ENCODE measurements at places on chromosomes 16 and 17. TPM values are rescaled to one million over a fixed set of nuclear protein-coding genes. Genes with fewer than 3 reads are reported as not detected.

DNA sequence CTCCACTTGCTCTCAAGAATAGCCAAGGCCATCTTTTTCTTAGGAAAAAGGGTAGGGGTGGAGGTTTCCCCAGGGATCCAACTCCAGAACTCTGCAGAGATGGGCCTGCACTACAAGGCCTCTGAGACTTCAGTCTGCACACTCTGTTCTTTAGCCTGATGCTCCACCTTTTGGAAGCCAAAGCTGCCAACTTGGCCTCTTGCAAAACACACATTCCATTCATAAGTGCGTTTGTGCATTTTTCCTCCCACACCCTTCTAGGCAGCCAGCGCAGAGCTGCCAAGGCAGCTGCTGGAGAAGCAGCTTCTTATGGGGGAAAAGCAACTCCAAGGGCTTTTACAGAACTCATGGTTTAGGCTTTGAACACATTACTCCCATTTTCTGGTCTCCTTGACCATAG, 45.3 kb downstream of the REXO5 start:
- peak; percentile 94 for DNase-seq
- H3K36me3 ChIP-seq, result peaks cover 5% of the 10 kb centered on the region
- H3K4me1 ChIP-seq, result peaks cover 19% of the 10 kb centered on the region
- no peak overlapping the region for H3K4me3 ChIP-seq
- no peaks in the 10 kb centered on the region for H3K27me3 ChIP-seq

DNA sequence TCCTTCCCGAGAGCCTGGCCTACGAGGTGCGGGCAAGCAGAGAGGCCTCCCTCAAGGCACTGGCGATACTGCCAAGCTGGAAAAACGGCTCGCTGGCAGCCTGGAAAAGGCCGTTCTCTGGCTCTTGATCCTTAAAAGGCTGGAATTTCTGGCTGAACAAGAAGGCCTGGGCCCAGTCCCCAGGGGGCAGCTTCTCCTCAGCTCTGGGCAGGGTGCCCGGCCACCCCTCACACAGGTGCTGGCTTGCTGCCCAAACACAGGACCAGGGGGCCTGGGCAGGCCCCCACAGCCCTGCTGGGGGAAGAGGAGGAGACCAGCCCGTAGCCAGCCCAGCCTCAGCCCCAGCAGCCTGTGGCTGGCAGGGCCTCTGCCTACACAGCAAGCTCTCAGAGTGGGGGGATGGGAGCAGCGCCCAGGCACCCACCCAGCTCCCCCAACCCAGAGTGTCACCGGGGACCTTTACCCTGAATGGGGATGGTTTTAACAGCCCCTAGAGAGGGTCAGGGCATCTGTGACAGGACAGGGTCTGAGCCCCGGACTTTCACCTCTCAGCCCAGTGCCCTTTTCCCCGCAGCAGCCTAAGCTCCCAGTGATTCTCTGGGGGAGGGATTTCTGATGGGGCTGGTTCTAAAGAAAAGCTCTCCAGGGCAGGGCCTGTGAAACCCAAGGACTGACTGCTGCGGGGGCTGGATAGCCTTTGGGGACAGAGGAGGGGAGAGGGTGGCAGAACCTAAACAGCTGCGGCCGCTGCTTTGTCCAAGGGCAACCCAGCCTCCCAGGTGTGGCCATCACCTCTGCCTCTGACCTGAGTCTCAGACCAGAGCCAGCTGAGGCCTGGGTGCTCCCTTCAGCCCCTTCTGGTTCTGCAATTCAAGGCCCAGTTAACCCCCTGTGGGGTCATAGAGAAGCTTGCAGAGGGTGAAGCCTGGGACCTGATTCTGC, 38.6 kb upstream of the TOB1 start:
- peaks cover 5% of the 10 kb centered on the region for H3K27me3 ChIP-seq
- H3K27ac ChIP-seq, result peak overlapping the region; percentile 29
- H3K36me3 ChIP-seq, result no peaks in the 10 kb centered on the region
- peaks cover 14% of the 10 kb centered on the region for H3K4me1 ChIP-seq
- H3K4me3 ChIP-seq, result no peak overlapping the region

DNA sequence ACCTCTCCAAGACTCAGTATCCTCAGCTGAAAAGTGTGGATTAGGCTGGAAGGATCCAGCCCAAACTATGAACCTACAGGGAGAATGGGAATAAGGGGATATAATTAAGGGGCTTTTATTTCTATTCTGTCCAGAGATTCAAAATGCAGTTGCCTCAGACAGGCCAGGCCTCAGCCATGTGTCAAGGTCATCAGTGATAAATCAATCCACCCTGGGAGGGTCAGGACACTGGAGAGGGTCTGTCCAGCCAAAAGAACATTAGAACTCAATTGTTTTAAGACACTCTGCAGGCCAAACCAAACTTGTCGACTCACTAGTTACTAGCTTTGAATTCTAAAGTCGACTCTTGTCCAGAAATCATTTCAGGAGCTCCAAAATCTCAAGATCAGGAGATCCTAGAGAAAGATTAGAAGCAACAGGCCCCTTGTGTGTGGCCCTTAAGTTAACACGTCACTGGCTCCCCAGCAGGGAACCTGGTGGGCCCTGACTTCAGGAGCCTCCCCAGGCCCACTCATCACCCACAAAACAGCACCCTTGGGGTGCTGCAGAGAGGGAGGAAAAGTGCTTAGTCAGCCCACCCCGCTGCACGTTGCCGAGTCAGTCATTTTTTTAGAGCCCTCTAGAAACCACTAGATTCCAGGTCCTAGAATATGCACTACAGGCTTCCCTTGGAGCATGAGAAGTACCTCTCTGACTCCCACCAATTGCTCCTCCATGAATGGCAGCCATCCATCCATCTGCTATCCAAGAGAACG, 156.8 kb downstream of the XYLT1 start:
- no peaks in the 10 kb centered on the region for H3K27me3 ChIP-seq
- no peak for DNase-seq
- H3K4me1 ChIP-seq, result peaks cover 7% of the 10 kb centered on the region
- no peak overlapping the region for H3K27ac ChIP-seq

- no peaks in the 10 kb centered on the region for H3K36me3 ChIP-seq
- DNase-seq, result no peak
- no peaks in the 10 kb centered on the region for H3K27me3 ChIP-seq
Observed at GRCh38 chr16:19780321-19780720, 62.2 kb downstream of the IQCK start.

The TBC1D3L gene
- 16.5 TPM for total RNA-seq

The BTBD17 gene
- not detected for total RNA-seq

- no peak overlapping the region for H3K4me3 ChIP-seq
- H3K27ac ChIP-seq, result no peak overlapping the region
- H3K36me3 ChIP-seq, result no peaks in the 10 kb centered on the region
- no peak for DNase-seq
Observed at GRCh38 chr16:72836985-72837384, 210.9 kb downstream of the ZFHX3 start.

DNA sequence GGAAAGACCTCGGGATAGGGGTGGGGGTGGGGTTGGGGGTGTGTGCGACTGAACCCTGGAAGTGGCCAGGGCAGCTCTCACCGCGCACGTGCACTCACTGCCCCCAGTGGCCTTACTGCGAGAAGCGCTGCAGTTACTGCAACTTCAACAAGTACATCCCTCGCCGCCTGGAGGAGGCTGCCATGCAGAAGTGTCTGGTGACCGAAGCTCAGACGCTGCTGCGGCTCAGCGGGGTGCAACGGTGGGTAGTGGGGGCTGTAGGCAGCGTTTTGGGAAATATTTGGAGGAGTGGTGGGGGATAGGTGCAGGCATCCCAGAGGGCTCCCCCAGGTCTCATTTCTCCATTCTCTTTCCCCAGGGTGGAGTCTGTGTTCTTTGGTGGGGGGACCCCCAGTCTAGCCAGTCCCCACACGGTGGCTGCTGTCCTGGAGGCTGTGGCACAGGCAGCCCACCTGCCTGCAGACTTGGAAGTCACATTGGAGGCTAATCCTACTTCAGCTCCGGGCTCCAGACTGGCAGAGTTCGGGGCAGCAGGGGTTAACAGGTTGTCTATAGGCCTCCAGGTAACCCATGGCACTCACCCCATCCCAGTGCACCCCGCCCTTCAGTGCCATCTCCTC, 972 bp downstream of the RSAD1 start:
- DNase-seq, result peak; percentile 57
- peaks cover 9% of the 10 kb centered on the region for H3K36me3 ChIP-seq
- H3K27me3 ChIP-seq, result peaks cover 9% of the 10 kb centered on the region
- H3K27ac ChIP-seq, result no peak overlapping the region
- peaks cover 8% of the 10 kb centered on the region for H3K4me1 ChIP-seq
- H3K4me3 ChIP-seq, result peak overlapping the region; percentile 91

GRCh38 chr17:8658810-8659209, 28.3 kb upstream of the MYH10 start:
- H3K27me3 ChIP-seq, result peaks cover 4% of the 10 kb centered on the region
- DNase-seq, result no peak
- no peak overlapping the region for H3K4me3 ChIP-seq
- no peaks in the 10 kb centered on the region for H3K4me1 ChIP-seq
- no peaks in the 10 kb centered on the region for H3K36me3 ChIP-seq

- no peak overlapping the region for H3K4me3 ChIP-seq
- no peaks in the 10 kb centered on the region for H3K36me3 ChIP-seq
- H3K27ac ChIP-seq, result no peak overlapping the region
- H3K27me3 ChIP-seq, result no peaks in the 10 kb centered on the region
- H3K4me1 ChIP-seq, result peaks cover 29% of the 10 kb centered on the region
Observed at GRCh38 chr16:66378741-66379570, 12.5 kb downstream of the CDH5 start.

GRCh38 chr16:23498863-23499262, 11.4 kb downstream of the GGA2 start:
- peaks cover 4% of the 10 kb centered on the region for H3K4me1 ChIP-seq
- no peak for DNase-seq
- no peak overlapping the region for H3K27ac ChIP-seq
- H3K27me3 ChIP-seq, result no peaks in the 10 kb centered on the region
- no peak overlapping the region for H3K4me3 ChIP-seq

DNA sequence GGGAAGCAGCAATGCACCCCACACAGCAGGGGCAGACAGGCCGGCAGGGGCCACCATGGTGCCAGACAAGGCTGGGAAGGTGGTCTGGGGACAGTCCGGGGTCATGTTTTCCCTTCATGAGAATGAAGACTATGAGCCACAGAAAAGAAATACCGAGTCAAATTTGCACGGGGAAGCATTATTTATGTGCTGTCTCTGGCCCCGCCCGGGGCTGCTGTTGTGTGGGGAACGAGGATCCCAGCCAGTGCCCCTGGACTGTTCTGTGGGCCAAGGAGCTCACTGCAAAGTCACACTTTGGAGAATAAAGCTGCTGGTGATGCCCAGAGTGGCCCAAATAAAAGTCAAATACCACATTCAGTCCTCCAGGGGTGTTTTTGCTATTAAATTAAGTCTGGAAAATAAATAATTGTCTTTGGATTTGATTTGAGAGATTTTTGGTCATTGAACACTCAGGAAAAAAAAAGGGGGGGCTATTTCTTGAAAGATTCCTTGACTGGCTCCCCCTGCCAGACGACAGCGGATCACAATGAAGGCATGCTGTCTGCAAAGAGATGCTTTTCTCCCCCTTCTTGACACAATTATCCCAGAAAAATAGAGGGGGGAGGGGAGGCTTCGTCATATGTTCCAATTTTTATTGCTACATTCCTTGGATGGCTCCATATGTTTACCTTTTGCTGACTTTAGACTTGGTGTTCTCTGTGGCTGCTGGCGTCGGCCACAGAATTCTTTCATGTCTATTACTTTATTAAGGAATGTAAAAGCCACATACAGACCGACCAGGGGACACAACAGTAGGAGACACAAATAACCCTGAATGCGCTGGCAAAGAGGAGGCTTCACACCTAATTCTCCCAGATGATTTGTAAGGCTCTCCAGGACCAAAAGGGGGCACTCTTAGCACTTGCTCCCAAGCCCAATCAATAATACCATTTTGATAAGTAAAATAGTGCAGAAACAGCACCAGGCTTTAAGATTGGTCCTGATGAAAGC, 27.1 kb upstream of the ANKFN1 start:
- no peak overlapping the region for H3K27ac ChIP-seq
- no peaks in the 10 kb centered on the region for H3K36me3 ChIP-seq
- H3K27me3 ChIP-seq, result peaks cover 3% of the 10 kb centered on the region
- peak; percentile 40 for DNase-seq
- no peak overlapping the region for H3K4me3 ChIP-seq
- H3K4me1 ChIP-seq, result no peaks in the 10 kb centered on the region

The C16orf54 gene
- not detected for total RNA-seq

The ABHD15 gene
- total RNA-seq, result 9.7 TPM

GRCh38 chr16:31128711-31129567, 6.6 kb downstream of the PRSS8 start:
- DNase-seq, result no peak
- H3K4me3 ChIP-seq, result no peak overlapping the region
- H3K4me1 ChIP-seq, result peaks cover 4% of the 10 kb centered on the region
- H3K36me3 ChIP-seq, result no peaks in the 10 kb centered on the region
- H3K27ac ChIP-seq, result no peak overlapping the region

DNA sequence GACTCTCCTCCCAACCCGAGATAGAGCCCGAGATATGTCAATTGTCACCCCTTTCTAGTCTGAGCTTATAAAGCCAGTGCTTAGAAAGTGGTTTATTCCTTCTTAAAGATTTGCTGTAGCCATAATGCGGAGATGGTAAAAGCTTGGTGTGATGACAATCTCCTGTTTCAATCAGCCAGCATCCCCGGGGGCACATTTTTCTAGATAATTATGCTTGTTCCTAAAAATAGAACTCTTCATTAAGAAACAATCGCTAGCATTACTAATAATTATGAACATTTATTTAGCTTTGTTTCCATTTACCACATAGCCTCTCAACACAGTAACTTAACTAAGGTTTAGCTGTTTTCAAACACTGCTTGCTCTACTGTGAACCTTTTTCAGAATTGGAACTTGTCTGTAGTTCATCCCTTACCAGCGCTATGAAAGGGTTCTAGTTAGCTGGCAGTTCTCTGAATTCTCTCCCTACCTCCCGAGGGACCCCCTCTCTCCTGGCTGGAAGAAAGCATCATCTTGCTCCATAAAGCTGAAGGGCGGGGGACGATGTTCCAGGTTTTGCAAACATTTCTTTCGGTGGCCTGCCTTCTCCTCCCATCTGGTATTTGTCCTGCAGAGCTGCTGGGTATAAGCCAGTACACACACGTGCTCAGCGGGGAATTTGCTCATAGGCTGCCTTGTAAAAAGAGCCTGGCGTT, 922 bp upstream of the MRPL58 start:
- DNase-seq, result peak; percentile 33
- H3K4me1 ChIP-seq, result peaks cover 14% of the 10 kb centered on the region
- H3K27me3 ChIP-seq, result no peaks in the 10 kb centered on the region
- peak overlapping the region; percentile 77 for H3K27ac ChIP-seq
- H3K36me3 ChIP-seq, result no peaks in the 10 kb centered on the region

DNA sequence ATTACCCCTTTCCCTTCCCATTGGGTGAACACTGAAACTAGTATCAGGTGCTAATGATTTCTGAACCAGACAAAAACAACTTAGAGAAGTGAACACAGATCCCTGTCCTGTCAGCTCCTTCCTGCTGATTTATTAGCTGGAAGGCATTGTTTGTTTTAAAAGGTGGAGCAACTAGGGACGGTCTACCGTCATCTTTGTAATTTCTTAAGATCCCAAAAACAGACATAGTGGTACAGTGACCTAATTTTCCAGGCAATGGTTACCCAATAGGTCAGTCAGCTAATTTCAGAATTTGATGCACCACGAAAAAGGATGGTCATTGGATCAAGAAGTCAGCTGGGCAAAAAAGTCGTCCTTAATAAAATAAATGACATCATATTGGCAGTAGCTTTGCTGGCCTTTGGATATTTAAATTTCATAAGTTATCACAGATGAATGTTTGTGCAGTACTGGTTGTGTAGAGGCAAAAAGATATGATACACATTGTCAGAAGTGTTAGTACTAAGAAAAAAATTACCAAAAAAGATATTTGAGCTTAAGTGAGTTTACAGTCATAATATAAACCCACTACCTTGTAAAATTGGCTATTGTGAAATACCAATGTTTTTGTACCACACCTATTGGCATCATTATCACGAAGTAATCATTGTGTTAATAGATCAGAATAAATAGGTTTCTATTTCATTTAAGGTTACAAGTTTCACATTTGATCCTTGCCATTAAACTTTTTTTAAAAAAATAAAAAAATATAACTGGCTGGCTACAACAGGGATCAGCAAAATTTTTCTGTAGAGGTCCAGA, 27.2 kb upstream of the KCNJ16 start:
- no peaks in the 10 kb centered on the region for H3K36me3 ChIP-seq
- no peaks in the 10 kb centered on the region for H3K27me3 ChIP-seq
- H3K4me3 ChIP-seq, result no peak overlapping the region
- H3K4me1 ChIP-seq, result no peaks in the 10 kb centered on the region
- DNase-seq, result no peak

All from astrocyte (in vitro differentiated cells and primary cell).